Endothelial cell of umbilical vein (primary cell): ENCODE measurements at places on chromosomes 13 and 19.
A peak's percentile ranks its signal among the peaks of the same experiment; 100 is the strongest.

DNA sequence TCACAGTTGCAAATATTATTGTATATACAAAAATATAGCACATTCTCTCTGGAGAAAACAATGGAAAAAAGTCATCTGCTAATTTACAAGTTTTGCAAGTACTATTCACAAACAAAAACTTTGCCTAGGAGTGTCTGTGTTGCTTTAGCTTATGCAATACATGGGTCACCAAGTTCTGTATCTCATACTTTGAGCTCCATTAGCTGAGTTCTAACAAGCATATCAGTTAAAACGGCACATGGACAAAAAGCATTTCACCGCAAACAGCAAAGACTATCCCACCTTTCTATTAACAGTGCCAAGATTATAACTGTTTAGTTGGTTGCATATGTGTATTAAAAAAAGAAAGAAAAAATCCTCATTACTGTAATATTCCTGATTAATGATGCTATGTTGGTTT, 4.6 kb downstream of the SPRY2 start:
- DNase-seq = no peak

GRCh38 chr13:22325761-22326160, 654.9 kb downstream of the FGF9 start:
- DNase-seq = no peak

DNA sequence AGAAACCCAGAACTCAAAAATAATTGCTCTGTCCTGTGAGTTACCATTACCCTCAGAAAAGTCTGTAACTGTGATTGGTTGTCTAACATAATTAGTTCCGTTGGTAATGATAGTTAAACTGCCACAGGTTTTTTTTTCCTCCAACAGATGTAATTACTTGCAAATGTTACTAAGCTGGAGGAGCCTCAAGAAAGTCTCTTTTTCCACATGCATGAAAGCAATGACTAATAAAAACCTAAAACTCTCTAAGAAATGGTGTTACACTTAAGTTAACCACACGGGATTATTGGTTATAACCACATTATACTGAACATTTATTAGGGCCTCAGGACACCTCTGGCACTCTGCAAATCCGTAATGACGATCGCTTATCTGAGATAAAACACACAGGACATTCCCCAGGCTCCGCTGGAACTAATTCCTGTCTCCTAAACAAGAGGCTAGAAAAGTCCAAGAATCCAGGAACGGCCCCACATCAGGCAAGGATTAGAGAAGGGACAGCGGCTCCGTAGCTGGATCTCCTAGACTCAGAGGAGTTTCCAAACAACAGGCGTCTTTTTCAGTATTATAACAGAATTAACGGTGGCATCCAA, 753 bp downstream of the ZNF235 start:
- DNase-seq = no peak

- DNase-seq = no peak
Observed at GRCh38 chr19:35134601-35135242, at the start of gene LGI4. LGI4 (minus strand) TSS chr19:35135059; CDS start chr19:35134680, 379 bp downstream.

DNA sequence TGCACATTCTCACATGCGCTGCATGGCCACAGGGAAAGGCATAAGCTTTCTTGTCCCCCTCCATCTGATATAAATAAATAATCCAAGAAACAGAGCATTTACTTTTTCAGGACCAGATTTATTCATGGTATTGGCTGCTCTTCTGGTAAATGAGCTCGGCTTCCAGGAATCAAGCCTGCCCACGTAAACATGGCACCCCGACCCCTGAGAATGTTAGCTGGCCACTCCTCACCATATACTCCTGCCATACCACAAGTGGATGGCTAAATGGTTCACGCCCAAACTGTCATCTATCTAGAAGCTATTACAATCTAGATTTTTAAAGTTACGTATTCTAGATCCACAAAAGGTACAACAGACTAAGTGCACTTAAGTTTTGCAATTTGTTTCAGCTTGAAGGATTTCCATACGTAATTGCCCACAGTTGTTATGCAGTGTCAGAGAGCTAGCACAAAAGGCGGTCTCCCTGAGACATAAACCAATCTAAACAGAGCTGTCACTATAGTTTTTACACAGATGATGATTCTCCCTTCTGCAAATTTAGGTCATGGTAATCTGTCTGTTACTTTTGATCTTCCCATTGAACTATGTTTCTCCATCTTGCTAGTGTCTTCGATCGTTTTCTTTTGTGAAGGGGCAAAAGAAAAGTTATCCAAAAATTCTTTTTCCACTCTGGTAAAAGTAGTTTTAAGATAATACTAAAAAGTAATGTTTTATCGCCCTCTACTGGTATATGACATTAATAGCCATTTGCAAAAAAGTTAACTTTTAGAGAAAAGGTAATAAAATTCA, 16.2 kb upstream of the FOXO1 start:
- DNase-seq = peak; percentile 63
